ENCODE measurements at places on chromosomes 5 and 9.

GRCh38 chr9:27395484-27395921, 98.6 kb upstream of the EQTN start:
- no peak for DNase-seq

DNA sequence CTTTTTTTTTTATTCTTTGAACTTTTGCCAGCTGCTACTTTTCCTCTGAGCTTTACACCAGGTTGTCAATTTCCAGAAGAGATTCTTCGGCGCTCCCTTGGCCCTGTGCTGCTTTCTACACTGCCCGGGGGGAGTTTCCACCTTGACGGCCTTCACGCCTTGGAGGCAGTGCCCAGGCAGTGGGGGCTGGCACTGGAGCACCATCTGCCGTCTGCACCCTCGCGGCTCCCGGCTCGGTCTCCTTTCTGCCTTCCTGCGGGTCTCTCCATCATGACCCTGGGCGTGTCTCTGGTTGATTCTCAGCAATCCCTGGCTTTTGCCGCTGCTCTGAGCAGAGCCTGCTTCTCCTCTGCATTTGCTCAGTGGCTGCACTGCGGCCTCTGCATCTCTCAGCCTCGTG, 2.9 kb downstream of the SLC6A18 start:
- DNase-seq: no peak

DNA sequence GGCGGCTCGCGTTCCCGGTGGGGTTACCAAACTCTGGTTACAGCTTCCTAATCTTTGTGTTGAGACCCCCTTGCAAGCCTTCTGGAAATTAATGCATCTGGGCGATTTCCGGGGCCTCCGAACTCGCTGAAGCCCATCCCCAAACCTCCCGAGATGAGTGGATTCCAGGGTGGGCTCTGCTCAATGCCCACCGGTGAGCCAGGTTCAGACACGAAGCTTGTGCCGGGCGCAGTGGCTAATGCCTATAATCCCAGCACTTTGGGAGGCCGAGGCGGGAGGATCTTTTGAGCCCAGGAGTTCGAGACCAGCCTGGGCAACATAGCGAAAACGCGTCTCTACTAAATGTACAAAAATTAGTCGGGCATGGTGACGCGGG, 356 bp upstream of the HACD4 start:
- DNase-seq: no peak

DNA sequence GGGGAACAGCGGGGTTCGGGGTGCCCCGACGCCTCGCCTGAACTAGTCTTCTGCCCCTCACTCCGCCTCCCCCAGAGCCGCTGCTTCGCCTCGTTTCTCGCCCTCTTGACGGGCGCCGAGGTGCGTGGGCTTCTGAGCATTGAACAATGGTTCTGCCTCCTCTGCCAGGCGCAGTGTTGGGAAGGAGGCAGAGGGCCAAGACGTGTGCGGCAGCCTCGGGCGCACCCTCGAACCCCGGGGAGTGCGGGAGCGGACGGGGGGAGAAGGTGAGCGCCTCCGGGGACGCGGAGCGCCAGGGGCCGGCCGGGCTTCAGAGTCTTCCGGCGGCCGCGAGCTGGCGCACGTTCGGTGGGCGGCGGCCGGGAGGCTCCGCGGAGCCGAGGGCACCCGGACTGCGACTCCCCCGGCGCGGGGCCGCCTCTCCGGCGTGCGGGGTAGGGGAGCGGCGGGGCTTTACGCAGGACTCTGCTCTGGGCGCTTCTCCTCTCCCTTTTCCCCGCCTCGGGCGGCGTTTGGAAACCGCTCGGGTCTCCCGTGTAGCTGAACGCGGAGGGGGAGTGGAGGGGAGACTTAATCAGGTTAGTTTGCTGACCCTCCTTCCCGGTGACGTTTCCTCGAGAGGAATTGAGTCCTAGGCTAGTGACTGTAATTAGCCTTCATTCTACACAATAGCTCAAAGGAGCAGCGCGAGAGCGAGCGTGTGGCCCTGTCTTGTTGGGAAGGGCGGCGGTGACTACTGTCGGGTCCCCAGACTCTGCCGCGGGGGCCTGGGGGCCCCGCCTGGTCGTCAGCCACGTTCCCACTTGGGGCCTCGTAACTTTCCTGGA, 1.1 kb downstream of the VLDLR start:
- DNase-seq: peak; percentile 36

DNA sequence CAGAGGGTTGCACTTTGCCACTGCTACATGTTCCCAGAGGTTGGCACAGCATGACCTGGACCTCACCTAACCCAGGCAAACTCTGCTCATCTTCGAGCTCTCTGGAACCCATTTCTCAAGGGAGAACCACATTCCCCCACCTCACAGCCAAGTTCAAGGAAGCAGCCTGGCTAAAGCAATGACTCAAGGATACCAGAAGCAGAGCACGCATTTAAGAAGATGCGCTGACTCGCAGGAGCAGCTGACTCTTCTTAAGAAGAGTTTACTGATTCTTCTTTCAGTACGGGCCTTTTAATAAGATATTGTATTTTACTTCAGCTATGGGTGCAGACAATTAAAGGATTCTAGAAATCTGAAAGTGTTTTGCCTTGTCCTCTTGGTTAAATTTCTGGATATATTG, 4.1 kb upstream of the SEMA5A start:
- DNase-seq: no peak

DNA sequence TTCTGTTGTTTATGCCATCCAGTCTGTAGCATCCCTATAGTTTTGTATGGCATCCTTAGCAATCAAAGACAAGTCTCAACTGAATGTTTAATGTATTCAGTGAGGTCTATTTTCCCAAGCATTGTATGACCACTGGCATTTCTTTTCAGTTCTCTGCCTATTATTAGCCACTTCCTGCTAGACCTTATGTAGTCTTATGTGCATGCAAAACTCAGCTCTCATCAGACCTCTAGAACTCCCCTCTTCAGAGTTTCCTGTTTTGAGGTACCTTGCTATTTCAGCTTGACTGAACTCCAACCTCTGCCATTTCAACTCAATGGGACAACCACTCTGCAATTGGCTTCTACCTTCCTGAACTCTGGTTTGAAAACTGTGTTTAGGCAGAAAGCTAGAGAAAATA, 113.2 kb downstream of the SLC25A46 start:
- DNase-seq: no peak
